NCI-H524 (cell line): ENCODE measurements at places on chromosomes 13 and 19.

DNA sequence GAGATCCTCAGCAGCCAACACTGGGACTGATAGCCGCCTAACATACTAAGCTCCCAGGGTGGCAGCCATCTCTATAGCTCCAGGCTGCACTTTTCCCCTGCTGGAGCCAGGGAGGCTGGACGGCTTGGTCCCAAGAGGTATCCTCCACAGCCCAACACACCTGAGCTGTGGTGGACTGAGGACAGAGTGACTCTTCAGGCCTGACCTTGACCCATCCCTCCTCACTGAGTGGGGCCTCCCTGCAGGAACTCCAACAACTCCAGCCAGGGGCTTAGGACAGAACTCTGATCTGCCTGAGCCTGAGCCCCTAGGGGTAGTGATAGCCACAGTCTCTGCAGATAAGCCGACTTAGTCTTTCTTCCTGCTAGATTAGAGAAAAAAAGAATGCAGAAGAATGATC, 958.1 kb upstream of the PRR20A start:
- no peak for DNase-seq

- no peak for DNase-seq
These were observed 1008.0 kb downstream of the PCDH9 start for GRCh38 chr13:66222127-66222526.

DNA sequence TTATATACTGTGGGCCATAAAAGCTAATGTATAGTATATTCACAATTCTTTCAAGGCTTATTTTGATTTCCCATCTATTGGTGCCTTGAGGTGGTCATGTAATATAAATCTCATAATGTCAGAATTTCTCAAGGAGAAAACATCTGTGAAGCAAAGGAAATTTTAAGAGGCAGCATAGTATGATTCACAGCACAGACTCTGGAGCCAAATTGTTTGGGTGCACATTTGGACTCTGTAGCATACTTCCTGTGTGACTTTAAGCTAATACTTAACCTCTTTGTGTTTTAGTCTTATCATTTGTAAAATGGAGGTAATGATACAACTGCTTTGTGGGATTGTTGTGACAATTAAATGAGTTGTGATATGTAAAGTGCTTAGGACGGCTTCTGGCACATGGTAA, 67.6 kb downstream of the PIBF1 start:
- DNase-seq: no peak

DNA sequence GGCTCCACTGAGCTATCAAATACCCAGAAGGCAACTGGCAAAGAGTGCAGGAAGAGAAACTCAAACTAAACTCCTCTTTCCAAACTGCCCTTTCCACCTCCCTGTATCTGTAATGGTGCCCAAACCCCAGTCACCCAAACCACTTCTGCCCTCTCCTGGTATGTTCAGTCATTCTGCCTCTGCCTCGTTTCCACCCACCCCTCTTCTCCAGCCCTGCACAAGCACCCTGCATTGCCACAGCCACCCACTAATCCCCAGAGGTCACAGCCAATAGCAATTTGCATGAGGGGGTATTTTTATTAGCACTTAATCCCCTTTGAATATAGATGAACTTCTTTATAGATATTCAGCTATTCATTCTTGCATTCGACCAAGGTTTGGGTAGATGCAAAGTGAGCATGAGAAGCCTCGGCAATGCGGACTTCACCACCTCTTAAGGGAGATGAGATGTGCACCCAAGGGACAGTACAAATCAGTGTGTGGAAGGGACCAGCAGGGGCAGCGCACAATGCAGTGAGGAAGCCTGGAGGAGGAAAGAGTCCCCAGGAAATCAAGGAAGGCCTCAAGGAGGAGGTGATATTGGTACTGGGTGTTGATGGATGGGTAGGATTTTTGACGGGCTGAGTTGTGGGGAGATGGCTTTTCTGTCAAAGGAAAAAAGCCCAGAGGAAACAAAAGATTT, 12.4 kb downstream of the TMEM272 start:
- DNase-seq: peak; percentile 71

GRCh38 chr13:30409886-30410704, 12.2 kb upstream of the UBE2L5 start:
- no peak for DNase-seq

DNA sequence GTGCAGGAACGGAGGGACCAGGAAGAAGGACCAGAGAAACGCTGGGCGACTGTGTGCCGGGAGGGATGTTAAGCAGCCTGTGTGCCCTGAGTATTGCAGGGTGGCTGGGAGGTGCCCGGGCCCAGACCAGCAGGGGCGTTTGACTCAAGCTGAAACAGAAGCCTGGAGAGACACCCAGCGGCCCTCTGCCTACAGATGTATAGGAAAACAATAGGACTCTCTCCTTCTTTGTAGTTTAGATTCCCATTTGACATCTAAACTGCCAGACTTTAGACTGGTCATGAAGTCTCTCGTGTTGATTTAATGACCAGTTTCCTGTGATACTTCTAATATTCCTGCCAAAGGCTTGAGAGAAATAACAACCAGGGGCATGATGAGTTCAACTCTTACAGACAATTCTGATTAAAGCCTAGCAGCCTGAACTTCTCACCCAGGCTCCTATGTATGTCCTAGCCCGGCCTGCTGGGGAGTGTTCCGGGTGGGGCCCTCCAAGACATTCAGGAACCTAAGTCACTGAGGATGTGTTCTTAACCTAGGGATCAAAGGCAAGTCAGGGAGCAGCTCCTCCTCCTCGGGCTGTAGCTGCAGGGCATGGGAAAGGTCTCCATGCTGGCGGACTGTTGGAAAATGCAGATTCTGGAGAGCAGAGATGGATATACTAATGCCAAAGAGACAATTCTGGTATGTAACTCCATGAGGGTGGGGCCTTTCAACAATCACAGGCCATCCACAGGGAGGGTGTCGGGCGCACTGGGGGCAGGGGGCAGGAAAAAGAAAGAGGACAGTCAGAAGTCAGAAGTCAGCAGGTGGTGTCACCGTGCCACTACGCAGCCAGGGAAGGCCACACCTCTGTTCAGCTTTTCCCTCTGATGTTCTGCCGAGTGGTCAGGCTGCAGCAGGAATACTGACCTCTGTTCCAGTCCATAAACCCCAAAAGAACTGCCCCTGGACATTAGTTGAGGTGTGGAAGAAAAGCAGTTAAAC, 131.8 kb downstream of the STARD13 start:
- no peak for DNase-seq

GRCh38 chr13:50410921-50411746, 395.9 kb downstream of the KCNRG start:
- no peak for DNase-seq

DNA sequence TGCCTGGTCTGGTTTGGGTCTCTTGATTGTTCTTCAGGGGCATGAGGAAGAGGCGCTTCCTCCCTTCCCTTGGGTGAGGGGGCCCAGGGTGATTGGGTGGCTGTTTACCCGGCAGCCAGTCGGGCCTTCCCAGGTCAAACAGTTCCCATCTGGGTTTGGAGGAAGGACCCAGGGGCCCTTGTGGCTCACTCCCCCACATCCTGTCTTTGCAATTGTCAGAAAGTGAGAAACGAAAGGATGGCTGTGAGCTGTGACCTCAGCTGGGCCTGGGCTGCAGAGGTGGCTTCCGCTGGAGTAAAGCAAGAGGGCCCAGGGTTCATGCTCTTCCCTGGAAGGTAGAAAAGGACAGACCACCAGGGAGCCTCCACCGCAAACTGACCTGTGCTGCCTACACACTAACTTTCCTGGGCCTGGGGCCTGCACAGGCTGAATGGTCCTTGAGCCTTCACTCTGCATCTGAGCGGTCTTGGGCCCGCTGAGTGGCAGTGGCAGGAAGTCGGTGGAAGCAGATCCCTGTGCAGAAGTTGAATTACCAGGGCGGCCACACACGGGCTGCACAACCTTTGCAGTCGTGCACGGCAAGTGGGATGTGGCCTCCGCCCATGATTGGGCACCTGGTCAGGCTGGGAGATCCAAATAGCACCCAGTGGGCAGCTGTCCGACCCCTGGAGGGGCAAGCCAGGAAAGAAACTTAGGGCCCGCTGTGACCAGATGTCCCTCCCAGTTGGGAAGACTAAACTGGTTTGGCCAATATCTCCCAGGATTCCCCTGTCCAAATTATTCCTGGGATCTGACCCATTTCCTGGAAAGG, 5.3 kb upstream of the CD79A start:
- no peak for DNase-seq

DNA sequence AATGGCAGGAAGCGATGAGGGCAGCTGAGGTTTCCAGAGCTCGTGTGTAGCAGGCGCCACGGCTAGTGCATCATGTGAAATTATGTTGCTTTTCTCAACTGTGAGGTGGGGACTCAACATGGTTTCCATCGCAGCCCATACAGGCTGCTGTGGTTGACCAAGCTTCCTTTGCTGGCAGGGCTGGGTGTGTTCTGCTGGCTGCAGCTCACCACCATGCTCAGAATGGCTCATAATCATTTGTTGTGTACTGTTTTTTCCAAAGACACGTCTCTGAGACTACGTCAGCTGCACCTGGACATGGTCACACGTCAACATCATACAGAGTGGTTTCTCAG, 16.1 kb upstream of the RASA3 start:
- DNase-seq: no peak

- DNase-seq: peak; percentile 4
These were observed 653.0 kb upstream of the GPC6 start for GRCh38 chr13:92573467-92574057.

DNA sequence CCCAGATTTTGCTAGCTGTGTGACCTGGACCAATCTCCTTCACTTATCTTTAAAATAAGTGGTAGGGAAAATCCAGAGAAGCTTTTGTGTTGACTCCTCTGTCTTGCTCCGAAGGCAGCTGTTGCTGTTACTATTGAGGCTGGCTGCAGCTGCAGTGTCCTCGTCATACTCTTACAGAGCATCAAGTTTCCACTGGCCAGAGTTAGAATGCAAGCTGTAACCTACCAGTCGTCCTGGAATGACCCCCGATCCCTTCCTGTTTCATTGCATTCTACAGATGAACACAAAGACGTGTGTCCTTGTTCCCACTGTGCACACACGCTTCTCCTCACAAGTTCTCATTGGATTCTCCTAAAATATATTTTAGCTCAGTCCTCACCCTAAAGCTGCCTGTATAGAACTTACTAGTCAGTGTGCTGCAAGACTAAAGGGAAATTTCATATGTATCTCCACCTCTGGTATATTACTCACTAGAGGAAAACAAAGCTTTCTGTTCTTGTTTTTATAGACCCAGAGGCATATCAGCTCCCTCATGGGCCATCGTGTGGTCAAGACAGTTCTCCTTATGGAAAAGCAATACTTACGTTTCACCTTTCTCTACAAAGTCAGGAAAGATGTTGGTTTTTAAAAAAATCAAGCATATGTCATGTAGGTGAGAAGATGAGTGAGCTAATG, 589.8 kb downstream of the LMO7 start:
- no peak for DNase-seq

- DNase-seq: no peak
These were observed 17.4 kb downstream of the ZC3H4 start for GRCh38 chr19:47096100-47096704.
